GM23248 (cell line): ENCODE measurements at places on chromosomes 16 and 17. TPM values are rescaled to one million over a fixed set of nuclear protein-coding genes. Genes with fewer than 3 reads are reported as not detected.

The TBC1D3G gene
- not detected in 2 replicates for polyA plus RNA-seq

The CORO7 gene
- polyA plus RNA-seq = 5.9 and 7.3 TPM in 2 replicates

The NPW gene
- polyA plus RNA-seq = 2.1 and 3.0 TPM in 2 replicates

The KIF18B gene
- 4.5 and 4.6 TPM in 2 replicates for polyA plus RNA-seq

The GDPD1 gene
- polyA plus RNA-seq = 0.40 and 0.86 TPM in 2 replicates

The PPP1R9B gene
- polyA plus RNA-seq = 2.3 and 3.2 TPM in 2 replicates

The OR1F1 gene
- not detected in 2 replicates for polyA plus RNA-seq

The TMEM238L gene
- not detected in 2 replicates for polyA plus RNA-seq

The KCNAB3 gene
- polyA plus RNA-seq = 0.08 and 0.24 TPM in 2 replicates

The PIGQ gene
- polyA plus RNA-seq = 31.6 and 33.9 TPM in 2 replicates

The MRC2 gene
- polyA plus RNA-seq = 221 and 222 TPM in 2 replicates

The DHX40 gene
- polyA plus RNA-seq = 17.9 and 18.9 TPM in 2 replicates

The SDK2 gene
- 0.03 TPM in 1 of 2 replicates, not detected in the other for polyA plus RNA-seq

The SEZ6L2 gene
- 6.9 and 7.3 TPM in 2 replicates for polyA plus RNA-seq

The CSH2 gene
- polyA plus RNA-seq = not detected in 2 replicates

The CDH5 gene
- polyA plus RNA-seq = not detected in 2 replicates

The IQCK gene
- polyA plus RNA-seq = 9.7 and 11.1 TPM in 2 replicates

The CES5A gene
- polyA plus RNA-seq = not detected in 2 replicates

The HSF4 gene
- polyA plus RNA-seq = 1.8 and 3.0 TPM in 2 replicates

The ENPP7 gene
- not detected in 2 replicates for polyA plus RNA-seq

The MPP2 gene
- polyA plus RNA-seq = 3.8 and 4.1 TPM in 2 replicates

The TEX14 gene
- 0.15 TPM in 1 of 2 replicates, not detected in the other for polyA plus RNA-seq

The HERPUD1 gene
- 299 and 302 TPM in 2 replicates for polyA plus RNA-seq

The ZNF200 gene
- 7.0 and 7.8 TPM in 2 replicates for polyA plus RNA-seq

The SHISA6 gene
- polyA plus RNA-seq = not detected in 2 replicates

The ABI3 gene
- polyA plus RNA-seq = 0.37 TPM in 1 of 2 replicates, not detected in the other

The HSD11B2 gene
- 0.19 and 0.36 TPM in 2 replicates for polyA plus RNA-seq

The CDH8 gene
- not detected in 2 replicates for polyA plus RNA-seq

The CACNG4 gene
- not detected in 2 replicates for polyA plus RNA-seq

The TBC1D3 gene
- 0.15 TPM in 1 of 2 replicates, not detected in the other for polyA plus RNA-seq

The CBX1 gene
- 36.8 and 40.0 TPM in 2 replicates for polyA plus RNA-seq

The KRT36 gene
- polyA plus RNA-seq = not detected in 2 replicates

The KRTAP4-5 gene
- not detected in 2 replicates for polyA plus RNA-seq
